ENCODE measurements at places on chromosomes 6 and 20. TPM values are rescaled to one million over a fixed set of nuclear protein-coding genes. Genes with fewer than 3 reads are reported as not detected.
A peak's percentile ranks its signal among the peaks of the same experiment; 100 is the strongest.

SNPH gene
- 3.2 TPM for total RNA-seq

E2F1 gene
- 68.8 TPM for total RNA-seq

DNA sequence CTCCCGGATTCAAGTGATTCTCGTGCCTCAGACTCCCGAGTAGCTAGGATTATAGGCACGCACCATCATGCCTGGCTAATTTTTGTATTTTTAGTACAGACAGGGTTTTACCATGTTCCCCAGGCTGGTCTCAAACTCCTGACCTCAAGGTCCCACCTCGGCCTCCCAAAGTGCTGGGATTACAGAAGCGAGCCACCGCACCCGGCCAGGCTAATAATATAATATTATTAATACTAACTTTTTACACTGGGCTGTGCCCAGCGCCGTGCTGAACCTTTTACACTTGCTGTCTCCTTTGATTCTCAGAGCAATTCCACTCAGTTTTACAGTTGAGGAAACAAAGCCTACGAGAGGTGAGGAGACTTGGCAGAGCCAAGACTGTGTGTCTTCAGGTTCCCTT is 2.3 kb upstream of the TGM3 start:
- no peaks in the 10 kb centered on the region for H3K36me3 ChIP-seq
- no peaks in the 10 kb centered on the region for H3K4me1 ChIP-seq
- no peaks in the 10 kb centered on the region for H3K27me3 ChIP-seq
- H3K27ac ChIP-seq = no peak overlapping the region
- DNase-seq = no peak

DNA sequence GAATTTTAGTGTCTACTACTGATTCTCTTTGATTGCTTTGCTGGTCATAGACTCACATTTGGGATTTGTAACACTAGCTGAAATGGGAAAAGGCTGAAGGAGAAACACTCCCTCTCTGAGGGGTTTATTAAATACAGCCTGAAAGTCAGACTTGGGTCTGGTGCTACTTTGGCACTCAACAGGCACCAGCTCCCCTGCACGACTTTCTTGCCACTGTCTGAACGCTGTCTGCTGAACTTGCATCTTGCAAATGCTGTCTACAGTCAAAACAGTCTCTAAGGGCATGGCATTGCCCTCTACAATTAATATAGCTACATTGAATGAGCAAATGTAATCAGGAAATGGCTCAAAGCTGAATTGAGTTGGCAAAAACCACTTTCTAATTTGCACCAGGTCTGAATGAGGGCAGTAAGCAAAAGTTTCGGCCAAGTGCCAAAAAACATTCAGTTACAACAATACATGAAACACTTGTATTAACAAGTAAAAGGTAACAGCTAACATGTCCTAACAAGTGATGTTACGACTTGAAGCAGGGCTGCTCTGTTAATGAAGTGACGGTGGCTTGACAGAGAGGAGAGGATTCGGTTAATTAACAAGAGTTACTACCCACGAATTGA is 119.5 kb downstream of the FOXC1 start:
- H3K4me1 ChIP-seq = no peaks in the 10 kb centered on the region
- no peaks in the 10 kb centered on the region for H3K36me3 ChIP-seq
- no peaks in the 10 kb centered on the region for H3K27me3 ChIP-seq
- no peak overlapping the region for H3K27ac ChIP-seq
- H3K4me3 ChIP-seq = no peak overlapping the region

DNA sequence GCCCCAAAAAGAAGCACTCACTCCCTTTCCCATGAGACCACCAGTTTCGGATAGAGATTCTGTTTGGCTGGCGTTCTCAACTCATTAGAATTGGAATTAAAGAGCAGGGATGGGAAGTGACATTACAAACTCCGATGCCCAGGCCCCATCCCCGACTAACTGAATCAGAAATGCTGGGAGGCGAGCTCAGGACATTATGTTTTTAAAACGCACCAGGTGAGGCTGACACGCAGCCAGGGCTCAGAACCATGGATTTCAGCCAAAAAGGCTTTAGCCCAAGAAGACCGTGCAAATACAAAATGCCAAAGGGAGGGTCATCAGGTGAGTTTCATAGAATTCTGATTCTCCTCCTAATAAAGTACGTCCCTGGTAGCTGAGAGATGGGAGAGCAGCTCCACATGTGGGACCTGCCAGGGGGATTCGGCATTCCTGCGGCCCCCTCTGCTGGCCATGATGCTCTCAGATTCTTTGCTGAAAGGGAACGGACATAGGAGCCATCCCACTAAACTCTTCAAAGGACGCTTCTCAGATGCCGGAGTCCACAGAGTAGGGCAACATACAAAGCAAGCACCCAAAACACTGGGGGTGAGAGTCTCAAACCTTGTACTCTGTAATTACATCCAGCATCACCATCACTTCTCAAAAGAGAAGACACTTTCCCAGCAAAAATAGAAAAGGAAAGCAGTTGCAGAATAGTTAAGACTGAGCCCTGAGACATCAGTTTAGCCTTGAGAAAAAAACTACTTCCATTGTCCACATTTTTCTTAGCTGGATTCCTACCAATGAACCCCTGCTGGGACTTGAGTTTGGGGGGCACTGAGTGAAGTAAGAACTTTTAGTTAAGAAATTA is 205.2 kb downstream of the BMP7 start:
- H3K27ac ChIP-seq = no peak overlapping the region
- no peak overlapping the region for H3K4me3 ChIP-seq
- no peaks in the 10 kb centered on the region for H3K4me1 ChIP-seq
- DNase-seq = no peak
- no peaks in the 10 kb centered on the region for H3K36me3 ChIP-seq
- H3K27me3 ChIP-seq = no peaks in the 10 kb centered on the region

MACROD2 gene
- total RNA-seq = not detected

CALHM6 gene
- total RNA-seq = 1.7 TPM

- no peak overlapping the region for H3K4me3 ChIP-seq
- DNase-seq = no peak
- no peaks in the 10 kb centered on the region for H3K36me3 ChIP-seq
- H3K4me1 ChIP-seq = no peaks in the 10 kb centered on the region
- H3K27me3 ChIP-seq = no peaks in the 10 kb centered on the region
Observed at GRCh38 chr6:112717856-112718255, 370.7 kb downstream of the RFPL4B start.

DNA sequence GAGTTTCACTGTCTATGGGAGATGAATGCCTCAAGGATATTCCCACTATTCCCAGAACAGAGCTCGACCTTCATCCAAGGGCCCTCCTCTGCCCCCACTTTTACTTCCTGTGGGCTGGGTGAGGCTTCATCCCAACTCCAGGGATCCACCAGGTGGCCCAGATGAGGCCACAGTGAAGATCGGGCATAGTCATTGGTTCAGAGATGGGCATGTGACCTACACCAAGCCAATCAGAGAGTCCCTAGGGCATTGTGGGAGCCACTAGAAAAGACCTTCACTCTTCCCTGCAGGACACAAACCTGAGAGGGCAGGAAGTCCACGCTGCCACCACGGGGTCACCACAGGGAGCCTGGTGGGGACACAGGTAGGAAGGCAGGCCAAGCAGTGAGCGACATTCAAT is 72.9 kb upstream of the SLC22A16 start:
- no peak overlapping the region for H3K4me3 ChIP-seq
- no peak for DNase-seq
- no peaks in the 10 kb centered on the region for H3K27me3 ChIP-seq
- no peaks in the 10 kb centered on the region for H3K36me3 ChIP-seq

ESR1 gene
- not detected for total RNA-seq

DNA sequence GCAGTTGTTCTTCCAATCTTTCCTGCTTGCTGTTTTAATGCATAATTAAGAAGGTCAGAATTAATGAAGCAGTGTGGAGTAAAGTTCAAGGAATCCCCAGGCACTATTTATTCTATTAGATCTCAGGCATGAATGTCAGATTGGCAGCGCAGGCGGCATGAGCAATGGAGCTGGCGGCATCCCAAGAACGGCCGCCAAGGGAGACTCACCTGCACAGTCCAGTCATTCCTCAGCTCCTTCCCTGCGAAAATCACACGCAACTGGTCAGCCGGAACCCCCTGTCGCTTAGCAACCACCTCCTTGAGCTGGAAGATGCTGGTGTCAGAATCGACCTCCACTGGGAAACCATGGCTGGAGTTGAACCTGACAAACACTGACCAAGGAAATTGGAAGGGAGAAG is 284.5 kb downstream of the PRKN start:
- no peak overlapping the region for H3K27ac ChIP-seq
- H3K4me3 ChIP-seq = no peak overlapping the region
- H3K27me3 ChIP-seq = no peaks in the 10 kb centered on the region
- no peaks in the 10 kb centered on the region for H3K4me1 ChIP-seq
- H3K36me3 ChIP-seq = no peaks in the 10 kb centered on the region

DNA sequence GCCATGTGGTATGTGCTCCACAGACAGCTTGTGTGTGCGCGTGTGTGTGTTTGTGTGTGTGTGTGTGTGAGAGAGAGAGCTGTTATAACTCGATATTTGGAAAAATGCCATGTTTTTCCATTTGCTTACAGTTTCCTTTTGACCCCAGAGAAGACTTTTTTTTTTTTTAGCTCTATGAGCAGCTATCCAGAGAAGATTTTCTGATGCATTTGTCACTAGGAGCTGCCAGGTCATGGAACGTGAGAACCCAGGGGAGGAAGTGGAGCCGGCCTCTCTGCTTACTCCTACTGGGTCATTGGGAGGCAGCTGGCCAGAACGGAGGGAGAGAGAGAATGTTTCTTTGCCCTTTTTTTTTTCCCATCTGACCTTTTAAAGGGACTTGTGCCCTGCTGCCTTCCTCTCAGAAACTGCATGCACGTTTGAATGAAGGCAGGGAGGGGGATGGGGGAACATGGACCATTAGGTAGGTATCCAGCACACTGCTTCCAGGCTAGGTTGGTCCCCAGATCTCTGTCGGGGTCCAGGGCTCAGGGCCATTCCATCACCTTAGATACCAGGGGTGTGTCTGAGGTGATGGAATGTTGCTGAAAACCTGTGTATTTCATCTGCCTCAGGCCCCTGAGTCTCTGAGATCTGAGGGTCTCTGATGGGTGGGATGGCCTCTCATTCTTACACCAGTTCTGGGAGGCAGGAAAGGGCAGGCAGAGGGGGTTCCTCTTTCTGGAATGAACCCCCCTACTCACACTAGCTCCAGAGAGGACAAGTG is 11.2 kb upstream of the MRPS18A start:
- no peak for DNase-seq
- peak overlapping the region; percentile 9 for H3K27ac ChIP-seq
- no peaks in the 10 kb centered on the region for H3K36me3 ChIP-seq
- H3K27me3 ChIP-seq = no peaks in the 10 kb centered on the region
- H3K4me3 ChIP-seq = no peak overlapping the region
- H3K4me1 ChIP-seq = no peaks in the 10 kb centered on the region

DNA sequence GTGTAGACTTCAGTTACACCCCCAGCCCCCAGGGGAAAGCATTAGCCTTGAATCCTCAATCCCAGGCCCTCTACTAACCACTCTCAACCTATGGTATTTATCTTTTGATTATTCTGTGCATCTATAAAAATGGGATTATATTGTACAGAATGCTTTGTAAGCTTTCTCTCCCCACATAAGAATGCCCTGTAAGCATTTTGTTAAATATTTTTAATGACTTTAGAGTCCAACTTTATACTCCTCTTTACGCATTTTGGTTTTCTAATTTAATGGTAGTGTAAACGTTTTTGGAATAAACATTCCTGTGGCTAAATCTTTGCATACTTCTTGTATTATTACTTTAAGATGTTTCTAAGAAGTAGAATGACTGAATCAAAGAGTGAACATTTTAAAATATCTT is 35.4 kb downstream of the FBXO9 start:
- H3K27me3 ChIP-seq = no peaks in the 10 kb centered on the region
- no peak overlapping the region for H3K27ac ChIP-seq
- H3K4me1 ChIP-seq = no peaks in the 10 kb centered on the region
- peaks cover 24% of the 10 kb centered on the region for H3K36me3 ChIP-seq
- DNase-seq = no peak

DNA sequence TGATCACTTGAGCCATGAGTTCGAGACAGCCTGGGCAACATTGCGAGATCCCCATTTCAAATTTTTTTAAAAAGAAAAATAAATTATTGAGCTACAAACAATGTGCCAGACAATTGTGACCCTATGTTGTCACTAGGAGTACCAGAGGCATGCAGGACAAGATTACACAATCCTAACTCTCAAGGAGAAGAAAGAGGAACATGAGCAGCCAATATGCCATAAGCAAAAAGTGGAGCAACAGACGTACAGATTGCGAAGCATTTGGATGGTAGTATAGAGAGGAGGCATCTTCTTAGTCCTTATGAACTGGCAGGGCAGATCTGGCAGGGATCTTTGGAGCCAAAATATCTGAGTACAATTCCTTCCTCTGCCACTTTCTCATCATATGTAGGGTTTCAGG is 156.4 kb downstream of the OR2B2 start:
- DNase-seq = no peak
- no peaks in the 10 kb centered on the region for H3K27me3 ChIP-seq
- peaks cover 19% of the 10 kb centered on the region for H3K4me1 ChIP-seq
- H3K4me3 ChIP-seq = no peak overlapping the region
- H3K27ac ChIP-seq = no peak overlapping the region

GRCh38 chr6:20997143-20997769 is 463.0 kb downstream of the CDKAL1 start:
- H3K36me3 ChIP-seq = no peaks in the 10 kb centered on the region
- no peaks in the 10 kb centered on the region for H3K4me1 ChIP-seq
- H3K4me3 ChIP-seq = no peak overlapping the region
- H3K27me3 ChIP-seq = no peaks in the 10 kb centered on the region
- no peak overlapping the region for H3K27ac ChIP-seq

DNA sequence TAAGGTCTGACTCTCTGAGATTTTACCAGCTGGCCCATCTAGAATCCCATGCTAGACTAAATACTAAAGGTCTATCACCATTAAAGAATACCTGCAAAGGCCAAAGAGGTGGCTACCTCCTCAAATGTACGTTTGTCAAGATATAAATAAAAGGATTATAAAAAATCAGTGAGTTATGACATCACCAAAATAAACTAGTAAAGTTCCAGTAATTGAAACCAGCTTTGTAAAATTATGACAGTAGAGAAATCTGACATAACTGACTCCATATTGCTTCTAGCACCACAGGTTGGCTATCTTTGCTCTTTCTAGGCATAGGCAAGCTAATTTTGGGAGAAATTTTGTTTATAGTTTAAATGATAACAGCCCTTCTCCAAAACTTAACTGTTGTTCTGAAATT is 536.3 kb downstream of the TFAP2A start:
- no peak for DNase-seq
- H3K27ac ChIP-seq = no peak overlapping the region
- H3K27me3 ChIP-seq = no peaks in the 10 kb centered on the region
- H3K4me1 ChIP-seq = no peaks in the 10 kb centered on the region

DNA sequence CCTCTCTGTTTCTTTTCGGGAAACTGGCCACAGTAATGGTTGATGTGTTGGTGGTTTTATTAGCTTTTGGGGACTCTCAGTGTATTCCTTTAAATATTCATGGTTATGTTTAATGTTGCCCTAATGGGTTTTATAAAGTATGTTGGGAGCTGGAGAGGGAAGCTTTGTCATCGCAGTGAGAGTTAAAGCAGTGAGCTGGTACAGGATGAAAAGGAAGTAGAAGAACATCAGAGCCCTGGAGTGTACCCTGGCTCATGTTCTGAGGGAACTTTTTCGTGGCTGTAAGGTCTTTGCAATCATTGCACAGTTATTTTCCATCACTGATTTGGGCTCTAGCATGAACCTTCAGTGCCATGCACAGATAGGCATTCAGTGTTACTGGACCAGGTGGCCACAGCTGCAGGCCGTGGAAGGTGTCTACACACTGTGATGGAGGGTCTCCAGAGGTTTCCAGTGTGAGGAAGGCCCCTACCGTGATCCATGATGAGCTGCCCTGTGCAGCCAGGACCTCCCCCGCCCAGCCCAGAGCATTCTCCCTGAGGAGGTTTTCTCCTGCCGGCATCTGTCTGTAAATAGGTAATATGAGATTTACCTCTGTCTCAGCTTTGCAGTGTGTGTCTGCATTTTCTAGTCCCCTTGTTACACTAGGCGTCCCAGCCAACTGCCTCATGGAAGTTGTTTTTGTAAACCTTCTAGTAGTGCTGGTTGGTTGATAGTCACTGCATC is 22.4 kb upstream of the TMEM217 start:
- no peak overlapping the region for H3K4me3 ChIP-seq
- no peak for DNase-seq
- peaks cover 45% of the 10 kb centered on the region for H3K36me3 ChIP-seq
- H3K27me3 ChIP-seq = no peaks in the 10 kb centered on the region
- no peaks in the 10 kb centered on the region for H3K4me1 ChIP-seq
